ENCODE measurements at places on chromosomes 13 and 19.

GRCh38 chr13:48066310-48066989, 28.5 kb downstream of the MED4 start:
- no peak for DNase-seq

GRCh38 chr19:20669263-20669662, 7.9 kb upstream of the ZNF626 start:
- DNase-seq: no peak

- DNase-seq: no peak
Observed at GRCh38 chr13:99690426-99691174, 189.3 kb downstream of the TM9SF2 start.

DNA sequence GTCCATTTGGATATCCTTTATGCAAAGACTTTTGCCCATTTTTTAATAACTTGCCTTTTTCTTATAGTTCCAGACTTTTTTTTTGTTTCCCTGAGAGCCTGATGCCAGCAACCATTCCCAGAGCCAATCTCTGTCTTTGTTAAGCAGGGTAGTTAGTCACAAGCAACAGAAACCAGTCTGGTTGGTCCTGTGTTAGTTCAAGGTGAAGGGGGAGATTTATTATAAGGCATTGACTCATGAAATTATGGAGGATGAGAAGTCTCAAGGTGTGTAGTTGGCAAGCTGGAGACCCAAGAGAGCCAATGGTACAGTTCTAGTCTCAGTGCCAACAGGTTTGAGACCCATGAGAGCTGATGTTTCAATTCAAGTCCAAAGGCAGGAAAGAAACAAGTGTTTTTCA, 33.0 kb downstream of the GPR12 start:
- no peak for DNase-seq

DNA sequence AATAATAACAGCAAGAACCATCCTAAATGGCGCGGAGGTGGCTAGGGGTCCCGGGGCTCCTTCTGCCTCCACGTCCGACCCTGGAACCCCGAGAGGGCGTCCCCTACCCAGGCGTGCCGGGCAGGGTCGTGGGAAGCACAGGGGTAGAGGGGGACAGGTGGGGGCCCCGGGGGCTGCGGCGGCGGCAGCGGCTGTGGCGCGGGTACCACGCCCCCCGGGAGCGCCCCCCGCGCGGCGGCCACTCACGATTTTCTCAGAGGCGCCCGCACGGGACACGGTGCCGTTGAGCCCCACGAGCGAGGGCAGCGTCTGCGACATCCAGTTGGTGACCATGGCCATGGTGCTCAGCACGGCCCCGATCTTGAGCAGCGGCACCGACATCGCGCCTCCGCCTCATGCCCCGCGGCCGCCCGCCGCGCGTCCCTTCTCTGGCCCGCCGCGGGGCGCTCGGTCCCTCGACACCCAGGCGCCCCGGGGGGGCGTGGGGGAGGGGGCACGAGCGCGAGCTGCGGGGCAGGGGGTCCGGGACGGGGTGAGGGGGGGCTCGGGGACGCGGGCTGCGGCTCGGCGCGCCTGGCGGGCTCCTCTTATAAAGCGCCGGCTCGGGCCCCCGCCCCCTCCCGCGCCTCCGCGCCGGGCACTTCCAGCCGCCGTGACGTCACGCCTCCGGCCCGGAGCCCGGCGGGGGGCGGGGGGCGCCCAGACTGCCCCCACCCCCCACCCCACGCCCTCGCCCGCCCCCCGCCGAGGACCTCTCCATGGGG, 22.9 kb downstream of the OLFM2 start:
- DNase-seq: peak; percentile 25

GRCh38 chr13:52925251-52925650, 76.8 kb upstream of the PCDH8 start:
- DNase-seq: peak; percentile 35

All from left ventricle myocardium inferior (tissue), 1 donor.